ENCODE measurements at places on chromosomes 12 and 14.

- no peak for DNase-seq
These were observed 48.0 kb downstream of the SLC17A8 start for GRCh38 chr12:100404769-100405407.

DNA sequence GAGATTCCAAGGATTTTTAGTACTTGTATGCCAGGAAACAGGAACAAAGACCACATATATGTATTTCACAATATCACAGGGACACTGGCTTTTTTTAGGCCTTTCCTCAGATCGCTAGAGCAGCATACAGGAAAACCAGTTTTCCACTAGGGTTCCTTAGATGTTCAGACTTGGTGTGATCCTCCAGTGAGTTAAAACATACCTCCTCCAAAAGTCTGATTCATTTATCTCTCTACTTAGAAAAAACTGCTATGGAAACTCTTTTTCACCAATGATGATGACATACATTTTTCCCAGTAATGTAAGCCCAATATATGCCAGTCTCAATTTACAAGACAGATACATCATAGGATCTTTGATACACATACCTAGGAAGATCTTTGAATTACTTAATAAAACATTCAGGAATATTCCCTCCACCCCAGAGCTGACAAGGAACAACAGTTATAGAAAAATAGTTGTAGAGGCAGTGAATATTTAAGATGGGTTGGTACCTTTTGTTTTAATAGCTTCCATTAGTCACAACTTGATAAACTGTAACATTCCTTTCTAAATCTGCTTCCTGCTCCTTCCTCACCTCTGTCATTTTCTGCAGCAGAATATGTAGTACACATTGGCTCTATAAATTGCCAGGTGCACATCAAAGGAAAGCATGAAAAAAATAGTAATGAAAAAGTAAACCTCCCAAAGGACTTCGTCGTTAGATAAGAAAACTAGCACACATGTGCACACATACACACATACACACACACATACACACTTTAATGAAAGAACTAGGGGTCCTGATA lies 27.5 kb downstream of the BCAT1 start:
- DNase-seq, result no peak

DNA sequence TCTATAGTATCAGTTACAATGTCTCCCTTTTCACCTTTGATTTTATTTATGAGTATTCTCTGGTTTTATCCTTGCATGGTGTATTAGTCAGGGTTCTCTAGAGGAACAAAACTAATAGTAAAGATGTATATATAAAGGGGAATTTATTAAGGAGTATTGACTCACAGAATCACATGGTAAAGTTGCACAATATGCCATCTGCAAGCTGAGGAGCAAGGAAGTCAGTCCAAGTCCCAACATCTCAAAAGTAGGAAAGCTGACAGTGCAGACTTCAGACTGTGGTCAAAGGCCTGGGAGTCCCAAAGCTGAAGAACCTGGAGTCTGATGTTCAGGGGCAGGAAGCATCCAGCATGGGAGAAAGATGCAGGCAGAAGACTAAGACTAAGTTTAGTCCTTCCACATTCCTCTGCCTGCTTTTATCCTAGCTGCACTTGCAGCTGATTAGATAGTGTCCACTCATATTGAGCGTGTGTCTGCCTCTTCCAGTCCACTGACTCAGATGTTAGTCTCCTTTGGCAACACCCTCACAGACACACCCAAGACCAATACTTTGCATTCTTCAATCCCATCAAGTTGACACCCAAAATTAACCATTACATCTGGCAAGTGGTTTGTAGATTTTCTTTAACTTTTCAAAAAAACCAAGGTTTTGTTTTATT lies 308.0 kb upstream of the LMO3 start:
- no peak for DNase-seq

DNA sequence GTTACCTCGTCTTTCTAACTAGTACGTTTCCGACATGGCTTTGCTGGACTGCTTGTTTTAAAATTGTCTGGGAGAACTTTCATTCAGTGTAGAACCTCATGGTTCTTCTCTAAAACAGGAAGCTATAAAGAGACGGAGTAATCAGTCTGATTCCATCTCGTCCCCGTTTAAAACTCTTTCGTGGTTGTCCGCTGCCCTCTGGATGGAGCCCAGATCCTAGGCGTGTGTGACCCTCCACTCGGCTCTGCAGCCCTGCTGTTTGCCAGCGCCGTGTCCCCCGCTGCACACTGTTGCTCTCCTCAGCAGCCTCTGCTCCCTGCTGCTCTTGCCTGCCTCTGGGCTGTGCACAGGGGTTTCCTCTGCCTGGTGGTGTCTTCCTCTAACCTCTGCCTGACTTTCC lies 50.2 kb downstream of the SLC8B1 start:
- no peak for DNase-seq

DNA sequence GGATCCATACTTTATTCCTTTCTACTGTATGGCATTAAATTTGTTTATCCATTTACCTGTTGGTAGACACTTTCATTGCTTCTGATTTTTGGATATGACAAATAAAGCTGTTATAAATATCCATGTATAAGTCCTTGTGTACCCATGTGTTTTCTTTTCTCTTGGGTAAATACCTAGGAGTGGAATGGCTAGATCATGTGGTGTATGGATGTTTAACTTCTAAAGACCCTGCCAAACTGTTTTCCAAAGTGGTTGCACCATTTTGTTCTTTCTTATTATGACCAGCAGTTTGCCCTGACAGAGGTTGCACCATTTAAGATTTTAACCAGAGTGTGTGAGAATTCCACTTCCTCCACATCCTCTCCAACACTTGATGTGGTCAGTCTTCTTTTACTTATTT lies 6.0 kb upstream of the DAZAP2 start:
- DNase-seq, result no peak

All from substantia nigra (tissue), 51 donors.